ENCODE measurements at places on chromosomes 2 and 18.

GRCh38 chr2:138121666-138122661, 157.7 kb downstream of the HNMT start:
- DNase-seq, result no peak

DNA sequence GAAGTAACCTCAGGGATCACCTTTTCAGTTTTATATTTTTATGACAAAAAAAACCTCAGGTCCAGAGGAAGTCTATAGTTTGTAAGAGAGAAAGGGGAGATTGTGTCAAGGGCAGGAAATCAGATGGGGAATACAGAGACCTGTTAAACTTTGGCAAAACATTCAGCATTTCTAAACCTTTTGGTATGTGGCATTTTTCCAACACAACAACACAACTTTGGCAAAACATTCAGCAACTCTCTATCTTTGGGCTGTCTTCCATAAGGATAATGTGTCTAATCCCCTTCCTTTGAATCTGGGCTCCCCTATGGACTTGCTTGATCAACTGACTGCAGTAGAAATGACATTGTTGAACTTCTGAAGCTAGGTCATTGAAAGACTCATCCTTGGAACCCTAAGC, 220.6 kb upstream of the CCDC68 start:
- no peak for DNase-seq

DNA sequence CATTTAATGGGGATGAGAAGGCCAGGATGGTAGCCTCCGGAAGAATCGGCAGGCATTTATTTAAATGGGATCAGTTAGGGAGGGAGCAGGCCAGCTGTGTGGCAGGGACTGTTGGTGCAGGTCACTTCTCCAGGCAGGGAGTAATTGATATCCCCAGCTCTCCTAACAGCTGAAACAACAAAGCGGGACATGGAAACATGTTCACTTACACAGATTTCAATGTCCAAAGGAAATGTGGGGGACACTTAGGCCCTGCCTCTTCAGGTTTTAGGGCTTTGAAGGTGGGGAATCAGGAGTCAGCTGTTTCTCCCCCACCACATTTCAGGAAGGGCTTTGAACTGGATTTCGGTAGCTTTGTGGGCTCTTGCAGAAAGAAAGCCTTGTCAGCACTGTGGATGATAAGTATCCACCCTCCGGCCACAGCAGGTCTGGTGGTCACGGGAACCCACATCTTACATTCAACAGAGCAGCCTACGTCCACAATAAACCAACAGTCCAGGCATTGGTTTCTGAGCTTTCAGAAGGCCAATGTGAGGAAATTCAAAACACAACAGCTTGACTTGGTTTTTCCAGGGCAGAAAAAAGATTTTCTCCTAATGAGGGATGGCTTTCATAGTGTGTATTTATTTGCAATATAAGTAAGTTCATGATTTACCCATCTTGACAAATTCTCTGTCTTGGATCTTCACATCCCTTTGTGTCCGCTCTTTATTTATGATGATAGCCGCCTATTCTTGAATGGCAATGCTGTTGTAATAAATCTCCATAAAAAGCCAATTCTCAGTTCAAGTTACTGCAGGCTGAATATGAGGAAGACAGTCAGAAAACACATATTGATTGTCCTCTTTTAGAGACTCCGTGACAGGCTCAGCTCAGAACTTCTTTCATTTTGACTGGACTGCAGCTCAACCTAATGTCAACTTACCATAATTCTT, 96.6 kb upstream of the NRP2 start:
- DNase-seq, result no peak

GRCh38 chr18:61398961-61399705, 65.9 kb downstream of the CDH20 start:
- no peak for DNase-seq

DNA sequence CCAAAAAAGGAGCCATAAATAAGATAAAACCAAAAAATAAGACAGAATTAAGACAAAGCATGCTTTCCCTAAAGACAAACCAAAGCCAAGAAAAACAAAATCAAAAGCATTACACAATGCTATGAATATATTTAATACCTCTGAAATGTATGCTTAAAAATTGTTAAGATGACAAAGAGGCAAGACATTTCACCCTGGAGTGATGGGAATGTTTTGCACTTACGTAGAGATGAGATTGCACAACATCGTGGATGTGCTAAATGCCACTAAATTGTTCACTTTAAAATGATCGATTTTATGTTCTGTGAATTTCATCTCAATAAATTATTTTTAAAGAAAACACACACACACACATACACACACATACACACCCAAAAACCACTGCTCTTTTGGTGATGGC, 386.6 kb upstream of the KLHL29 start:
- DNase-seq, result no peak

- no peak for DNase-seq
Measured at GRCh38 chr2:36753706-36754221, 57.3 kb downstream of the VIT start.

GRCh38 chr2:20400787-20401488, 45.9 kb upstream of the RHOB start:
- DNase-seq, result no peak

- no peak for DNase-seq
Measured at GRCh38 chr2:11542275-11542819, 8.5 kb downstream of the GREB1 start.

DNA sequence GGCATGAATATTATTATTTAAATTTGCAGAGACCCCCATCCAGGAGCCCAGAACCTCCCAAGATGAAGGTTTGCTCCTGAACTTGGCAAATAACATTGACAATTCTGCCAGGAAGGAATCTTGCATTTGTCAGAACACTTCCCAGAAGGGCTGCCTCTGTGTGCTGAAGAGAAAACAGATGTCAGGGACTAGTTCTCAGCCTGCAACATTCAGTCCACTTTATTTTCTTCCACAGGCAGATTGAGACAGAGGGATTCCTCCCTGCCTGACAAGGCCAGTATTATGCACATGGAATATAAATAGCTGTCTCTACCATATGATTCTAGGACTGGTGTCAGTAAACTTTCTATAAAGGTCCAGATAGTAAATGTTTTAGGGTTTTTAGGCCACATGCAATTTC, 171.5 kb upstream of the SIX2 start:
- no peak for DNase-seq

DNA sequence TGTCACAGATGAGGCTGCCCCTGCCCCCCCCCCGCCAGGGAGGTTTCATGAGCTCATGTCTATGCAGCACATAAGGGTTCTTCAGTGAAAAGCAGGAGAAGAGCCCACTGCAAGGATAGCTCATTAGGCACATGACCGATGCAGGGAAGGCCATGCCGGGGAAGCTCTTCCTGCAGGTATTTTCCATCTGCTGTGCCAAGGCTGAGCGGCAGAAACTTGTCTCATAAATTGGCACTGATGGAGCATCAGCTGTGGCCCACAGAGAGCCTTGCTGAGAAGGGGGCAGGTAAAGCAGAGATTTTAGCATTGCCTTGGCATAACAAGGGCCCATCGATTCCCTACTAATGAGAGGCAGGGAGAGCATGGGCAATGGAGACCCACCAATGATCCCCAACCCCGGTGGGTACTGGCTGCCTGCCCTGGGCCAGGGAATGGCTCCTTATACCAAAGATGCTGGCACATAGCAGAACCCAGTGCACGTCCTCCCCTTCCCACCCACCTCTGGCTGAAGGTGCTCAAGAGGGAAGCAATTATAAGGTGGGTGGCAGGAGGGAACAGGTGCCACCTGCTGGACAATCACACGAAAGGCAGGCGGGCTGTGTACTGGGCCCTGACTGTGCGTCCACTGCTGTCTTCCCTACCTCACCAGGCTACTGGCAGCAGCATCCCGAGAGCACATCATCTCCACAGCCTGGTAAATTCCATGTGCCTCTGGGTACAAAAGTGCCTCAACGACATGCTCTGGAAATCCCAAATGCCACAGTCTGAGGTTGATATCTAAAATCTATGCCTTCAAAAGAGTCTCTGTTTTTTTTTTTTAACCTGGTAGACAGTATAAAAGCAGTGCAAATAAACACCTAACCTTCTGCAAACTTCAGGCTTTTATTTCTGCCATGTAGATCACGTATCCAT, 41.4 kb downstream of the STEAP3 start:
- no peak for DNase-seq
